ENCODE measurements at places on chromosomes 2 and 18.

- no peak for DNase-seq
Observed at GRCh38 chr2:240377366-240377765, 58.1 kb upstream of the GPC1 start.

- no peak for DNase-seq
Observed at GRCh38 chr2:172311921-172312345, 115.5 kb upstream of the ITGA6 start.

DNA sequence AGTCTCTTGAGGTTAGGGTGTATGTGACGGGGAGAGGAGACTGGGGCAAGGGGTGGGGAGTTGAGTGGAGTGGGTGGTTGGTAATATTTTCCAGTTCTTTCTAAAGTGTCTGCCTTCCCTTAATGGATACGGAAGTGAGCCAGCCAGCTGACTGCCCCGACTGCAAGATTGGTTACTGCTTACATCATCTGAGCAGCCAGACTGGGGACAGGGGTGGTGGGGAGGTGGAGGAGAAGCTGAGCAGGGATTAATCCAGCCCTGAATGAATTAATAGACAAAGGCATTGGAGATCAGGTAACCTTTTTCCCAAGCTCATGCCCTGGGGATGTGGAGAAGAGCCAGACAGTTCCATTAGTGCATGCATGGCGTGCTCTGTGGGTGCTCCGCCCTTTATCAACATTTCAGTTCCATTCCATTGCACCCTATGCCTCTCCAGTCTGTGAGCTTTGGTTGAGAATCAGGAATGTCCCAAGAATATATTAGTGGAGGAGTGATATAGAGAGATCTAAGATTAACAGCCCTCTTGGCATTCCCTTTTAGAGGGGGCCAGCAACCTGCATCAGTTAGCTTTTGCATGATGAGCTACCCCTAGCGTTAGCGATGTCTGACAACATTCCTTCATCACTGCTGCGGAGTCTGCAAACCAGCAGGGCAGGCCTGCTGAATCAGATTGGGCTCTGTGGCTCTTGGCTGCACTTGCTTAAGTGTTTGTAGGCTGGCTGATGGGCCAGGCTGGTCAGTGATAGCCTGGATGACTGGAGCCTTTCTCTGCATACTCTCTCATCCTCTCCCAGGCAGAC is 67.4 kb downstream of the TNP1 start:
- DNase-seq = no peak

DNA sequence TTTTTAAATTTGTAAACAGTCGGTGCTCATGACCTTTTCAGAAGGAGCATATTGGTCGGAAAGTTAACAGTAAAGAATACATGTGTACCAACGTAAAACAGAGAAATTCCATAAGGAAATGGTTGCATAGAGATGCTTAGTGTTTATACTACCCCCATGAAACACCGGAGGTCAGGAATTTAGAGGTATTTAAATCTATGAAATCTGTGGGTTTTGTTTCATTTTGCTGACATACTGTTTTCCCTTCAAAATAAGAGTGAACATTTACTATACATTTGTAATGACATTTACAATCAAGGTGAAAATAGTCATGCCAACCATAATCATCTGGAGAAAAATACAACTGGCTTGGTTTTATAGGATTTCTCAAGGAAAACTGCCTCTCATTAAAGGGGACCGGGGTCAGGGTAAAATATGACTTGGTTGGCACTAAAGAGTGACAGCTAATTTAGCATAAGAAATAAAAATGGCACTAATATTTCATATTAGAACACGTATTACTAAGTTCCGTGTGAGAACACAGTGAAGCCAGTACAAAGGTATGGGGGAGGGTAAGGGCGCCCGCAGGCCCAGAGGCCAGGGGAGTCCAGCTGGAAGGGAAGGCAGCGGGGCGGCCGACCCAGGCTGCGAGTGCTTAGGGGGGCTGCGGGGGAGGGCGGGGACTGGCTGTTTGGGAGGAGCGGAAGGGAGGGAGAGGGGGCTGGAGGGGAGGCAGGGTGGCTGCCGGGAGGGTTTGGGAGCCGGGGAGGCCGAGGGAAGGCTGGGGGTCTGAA is 1.1 kb upstream of the RNU4ATAC start:
- peak; percentile 84 for DNase-seq

DNA sequence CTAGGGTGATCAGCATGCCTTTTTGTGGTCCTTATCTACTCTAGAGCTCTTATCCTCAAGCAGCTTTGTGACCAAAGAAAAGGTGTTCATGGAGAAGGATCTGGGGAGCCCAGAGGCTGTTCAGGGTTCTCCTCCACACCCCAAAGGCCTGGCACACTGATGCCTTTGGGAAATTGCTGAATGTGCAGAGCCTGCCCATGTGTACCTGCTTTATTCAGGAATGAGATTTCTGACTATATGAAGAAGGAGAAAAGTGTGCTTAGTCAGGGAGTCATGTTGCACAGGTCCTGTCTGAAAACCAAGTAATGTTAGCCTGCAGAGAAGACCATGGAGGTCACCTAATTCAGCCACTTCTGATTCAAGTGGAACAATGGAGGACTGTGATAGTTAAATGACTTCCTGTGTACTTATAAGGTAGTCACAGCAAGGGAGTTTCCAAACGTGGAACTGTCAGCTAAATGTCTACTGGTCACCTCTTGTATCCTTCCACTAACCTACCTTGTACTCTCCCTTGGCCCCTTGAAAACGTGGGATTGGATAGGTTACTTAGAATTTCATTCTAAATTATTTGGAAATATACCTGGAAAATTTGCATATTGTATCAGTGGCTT is 81.3 kb downstream of the LIMS1 start:
- no peak for DNase-seq

DNA sequence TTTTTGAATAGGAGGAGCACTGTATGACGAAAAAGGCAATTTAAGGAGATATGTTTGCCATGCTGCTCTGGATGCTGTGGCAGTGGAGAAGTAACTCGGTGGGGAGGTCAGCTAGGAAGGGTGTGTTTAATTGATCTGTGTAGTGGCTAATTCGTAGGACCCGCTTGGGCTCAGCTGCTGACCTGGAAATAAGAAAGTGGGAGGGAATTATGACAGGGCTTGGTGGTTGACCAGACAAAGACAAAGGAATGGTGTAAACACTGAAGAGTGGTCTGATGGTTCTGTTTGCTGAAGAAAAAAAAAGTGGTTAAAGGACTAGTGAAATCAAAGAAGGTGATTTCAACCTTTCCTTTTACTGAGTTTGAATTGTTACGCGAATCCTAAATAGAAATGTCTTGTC is 146.0 kb downstream of the MAP4K4 start:
- DNase-seq = no peak

DNA sequence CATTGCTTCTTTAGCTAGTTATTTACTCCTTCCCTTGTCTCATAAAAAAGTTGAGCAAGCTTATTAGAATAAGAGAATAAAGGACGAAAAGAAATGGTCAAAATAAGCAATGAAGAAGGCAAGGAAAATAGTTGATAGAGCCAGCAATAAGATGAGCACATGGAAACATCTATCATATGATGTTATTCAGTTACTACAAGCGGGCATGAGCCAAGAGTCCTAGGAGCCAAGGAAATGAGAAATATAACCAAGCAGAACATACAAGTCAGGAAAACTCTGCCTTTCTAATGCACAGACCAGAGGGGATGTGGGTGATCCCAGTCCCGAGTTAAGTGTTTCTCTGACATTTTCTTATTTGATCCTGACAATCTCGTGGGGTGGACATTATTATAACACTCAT is 33.9 kb downstream of the INO80C start:
- DNase-seq = no peak

DNA sequence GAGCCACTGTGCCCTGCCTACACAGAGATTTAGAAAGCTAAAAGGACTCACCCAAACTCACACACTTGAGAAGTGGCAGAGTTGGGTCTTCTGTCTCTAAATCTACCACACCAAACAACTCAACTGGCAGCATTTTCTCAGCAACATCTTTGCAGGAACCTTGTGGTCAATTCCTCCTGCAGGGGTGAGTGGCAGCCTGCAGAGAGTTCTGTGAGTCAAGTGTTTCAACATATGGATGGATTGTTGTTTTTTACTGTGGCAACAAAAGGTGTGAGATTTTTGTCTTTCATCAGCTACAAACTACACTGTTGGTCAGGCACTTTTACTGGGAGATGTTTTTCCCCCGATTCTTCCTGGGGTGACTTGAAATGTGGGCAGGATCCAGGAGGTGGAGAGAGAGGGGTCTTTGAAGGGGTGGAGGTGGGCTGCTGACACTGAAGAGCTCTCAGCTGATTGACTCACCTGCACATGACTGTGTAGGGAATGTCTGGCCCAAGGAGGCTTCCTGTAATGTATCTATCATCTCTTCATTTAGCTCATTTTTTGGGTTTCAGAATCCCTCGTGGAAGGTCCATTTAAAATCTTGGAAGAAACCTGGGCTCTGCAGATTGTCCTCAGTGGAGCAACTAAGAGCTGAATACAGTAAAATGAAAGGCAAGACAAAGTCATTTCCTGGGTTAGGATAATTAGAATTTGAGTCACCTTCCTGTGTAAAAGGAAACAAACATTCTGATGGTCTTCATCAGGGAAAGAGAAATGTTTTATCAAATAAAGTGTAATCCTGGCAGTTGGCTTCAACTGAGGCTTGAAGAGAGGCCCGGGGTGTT is 98.6 kb downstream of the MSH2 start:
- no peak for DNase-seq

DNA sequence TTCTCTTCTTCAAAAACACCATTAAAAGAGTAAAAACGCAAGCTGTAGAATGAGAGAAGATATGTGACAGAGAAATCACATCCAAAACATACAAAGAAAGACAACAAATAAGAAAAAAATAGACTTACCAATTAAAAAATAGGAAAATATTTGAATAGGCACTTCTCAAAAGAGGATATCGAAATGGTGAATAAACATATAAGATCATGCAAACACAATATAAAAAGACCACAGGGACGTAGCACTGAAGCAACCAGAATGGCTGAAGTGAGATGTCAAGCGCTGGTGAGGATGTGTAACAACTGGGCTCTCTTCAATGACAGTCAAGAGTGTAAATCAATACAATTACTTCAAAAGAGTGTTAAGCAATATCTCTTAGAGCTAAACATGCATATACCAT is 202.3 kb downstream of the ZBTB7C start:
- no peak for DNase-seq

- DNase-seq = no peak
Observed at GRCh38 chr18:76503649-76504386, 8.8 kb upstream of the ZNF516 start.

DNA sequence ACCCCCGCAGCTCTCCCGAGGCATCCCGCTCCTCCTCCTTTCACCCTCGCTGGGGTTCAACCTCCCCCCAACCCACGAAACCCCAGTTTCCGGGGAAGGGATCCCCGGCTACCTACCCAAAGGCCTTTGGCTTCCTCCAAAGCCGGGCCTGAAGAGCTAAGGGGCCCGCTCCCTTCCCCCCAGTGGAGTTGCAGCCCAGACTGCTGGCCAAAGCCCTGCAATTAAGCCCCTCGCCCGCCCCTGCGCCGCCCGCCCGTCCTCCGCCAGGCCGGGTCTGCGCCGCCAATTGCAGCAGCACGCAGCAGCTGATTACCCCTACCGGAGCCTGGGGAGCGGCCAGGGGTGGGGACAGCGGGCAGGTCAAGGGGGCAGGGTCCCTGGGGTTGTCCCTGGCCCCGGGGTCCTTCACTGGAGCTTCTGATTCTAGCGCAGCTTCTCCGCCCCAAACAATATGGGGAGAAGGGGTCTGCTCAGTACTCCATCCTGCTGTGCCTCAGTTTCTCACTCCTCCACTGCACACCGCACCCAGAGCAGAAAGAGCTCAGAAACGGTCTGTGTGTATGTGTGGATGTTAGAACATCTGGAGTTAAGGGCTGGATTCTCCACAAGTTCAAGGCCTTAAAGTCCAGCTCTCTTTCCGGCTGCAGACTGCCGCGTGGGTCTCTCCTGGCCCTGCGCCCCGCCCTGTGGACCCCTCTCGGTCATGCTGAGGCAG is 16.9 kb downstream of the WNT10A start:
- no peak for DNase-seq

DNA sequence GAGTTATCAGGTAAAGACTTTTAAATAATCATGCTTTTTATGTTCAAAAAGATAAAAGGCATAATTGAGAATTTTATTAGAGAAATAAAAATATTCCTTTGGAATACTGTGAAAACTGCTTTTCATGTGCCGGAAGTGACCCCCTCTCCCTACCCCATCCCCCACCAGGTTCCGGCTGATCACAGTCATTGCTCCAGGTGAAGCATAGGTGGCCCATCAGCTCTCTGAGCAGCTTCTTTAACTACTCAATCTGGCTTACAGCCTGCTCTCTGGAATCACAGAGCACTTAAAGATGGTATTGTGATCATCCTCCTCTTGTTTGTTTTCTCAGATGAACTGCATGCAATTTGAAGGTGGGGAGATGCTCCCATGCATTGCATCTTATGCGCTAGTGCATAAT is 257.7 kb downstream of the EN1 start:
- no peak for DNase-seq

GRCh38 chr18:52152036-52152435 is 188.0 kb upstream of the DCC start:
- no peak for DNase-seq

DNA sequence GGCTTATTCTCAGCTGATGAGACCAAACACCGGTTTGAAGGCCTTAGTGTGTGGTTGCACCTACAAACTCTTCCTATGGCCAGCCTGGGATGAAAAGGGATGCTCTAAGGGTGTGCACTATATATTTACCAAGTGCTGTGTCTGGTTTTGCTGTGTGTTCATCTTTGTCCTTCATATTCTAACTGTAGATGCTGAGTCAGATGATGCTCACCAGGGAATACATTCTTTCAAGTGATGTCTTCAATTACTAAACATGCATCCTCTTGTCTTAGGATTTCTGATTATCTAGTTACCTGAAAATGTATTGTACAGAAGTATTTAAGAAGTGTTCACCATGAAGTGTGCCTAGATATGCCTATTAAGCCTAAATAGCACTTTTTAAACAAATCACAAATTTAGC is 1111.6 kb upstream of the ZEB2 start:
- DNase-seq = no peak

DNA sequence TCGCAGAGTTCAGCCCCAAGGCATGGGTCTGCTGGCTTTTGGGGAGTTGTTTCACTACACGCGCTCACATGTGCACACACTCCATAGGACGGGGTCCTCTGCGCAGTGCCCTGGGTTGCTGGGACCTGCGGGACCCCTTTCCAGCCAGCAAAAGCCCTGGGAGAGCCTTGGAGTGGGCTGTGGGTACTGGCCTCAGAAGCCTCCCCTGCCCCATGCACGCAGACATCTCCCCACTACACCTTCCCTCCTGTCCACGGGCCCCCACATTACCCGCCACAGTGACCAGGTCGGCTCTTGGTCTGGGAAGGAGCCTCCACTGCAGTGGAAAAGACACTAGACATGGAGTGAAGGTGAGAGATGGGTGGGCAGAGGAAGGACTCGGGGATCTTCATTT is 48.5 kb downstream of the FAM168B start:
- no peak for DNase-seq

DNA sequence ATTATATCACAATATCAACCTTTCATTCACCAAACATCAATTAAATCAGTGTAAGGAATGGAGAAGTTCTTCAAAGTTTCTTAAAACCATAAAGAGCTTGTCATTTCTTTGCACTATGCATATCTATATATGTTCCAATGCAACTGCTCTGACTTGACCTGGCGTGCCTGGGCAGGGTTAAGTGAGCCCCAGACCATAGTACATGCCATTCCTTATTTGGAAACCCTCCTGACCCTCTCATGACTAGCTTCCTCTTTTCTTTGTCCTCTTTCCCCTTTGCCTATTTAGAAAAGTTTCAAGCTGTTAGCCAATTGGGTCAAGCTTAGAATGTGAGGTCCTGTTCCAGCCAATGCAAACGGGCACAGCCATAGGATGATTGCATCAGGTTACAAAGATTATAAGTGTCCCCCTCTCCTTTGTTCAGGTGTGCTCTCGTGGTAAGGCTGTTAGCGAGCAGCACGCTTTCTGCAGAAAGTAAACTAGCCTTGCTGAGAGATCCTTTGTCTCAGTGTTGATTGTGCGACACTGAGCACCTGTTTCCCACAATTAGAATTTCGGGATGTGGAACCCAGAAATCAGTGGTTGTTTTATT is 78.2 kb upstream of the UXS1 start:
- DNase-seq = no peak
